RPMI8226 (cell line): ENCODE measurements at places on chromosomes 2 and 18.

GRCh38 chr2:46510598-46511177, 31.3 kb downstream of the TMEM247 start:
- DNase-seq = no peak

- no peak for DNase-seq
Measured at GRCh38 chr2:38130876-38131275, 54.9 kb upstream of the CYP1B1 start.

DNA sequence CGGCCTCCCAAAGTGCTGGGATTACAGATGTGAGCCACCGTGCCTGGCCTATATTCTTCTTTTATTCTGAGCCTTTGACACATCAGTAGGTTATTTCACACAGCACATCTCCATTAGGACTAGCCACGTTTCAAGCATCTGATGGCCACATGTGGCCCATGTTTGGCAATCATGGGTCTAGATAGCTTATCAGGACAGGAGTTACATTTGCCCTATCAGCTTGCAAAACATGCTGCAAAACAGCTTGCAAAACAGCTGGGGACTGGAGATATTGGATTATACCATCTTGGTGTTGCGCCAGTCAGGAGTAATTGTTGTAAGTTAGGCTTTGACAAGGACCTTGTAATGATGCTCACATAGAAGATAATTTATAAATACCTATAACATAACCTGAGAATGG, 94.9 kb downstream of the GBX2 start:
- no peak for DNase-seq

- DNase-seq = no peak
Measured at GRCh38 chr2:158319269-158319668, 137.3 kb downstream of the CCDC148 start.

- no peak for DNase-seq
Measured at GRCh38 chr2:205969584-205969983, 116.4 kb downstream of the INO80D start.

DNA sequence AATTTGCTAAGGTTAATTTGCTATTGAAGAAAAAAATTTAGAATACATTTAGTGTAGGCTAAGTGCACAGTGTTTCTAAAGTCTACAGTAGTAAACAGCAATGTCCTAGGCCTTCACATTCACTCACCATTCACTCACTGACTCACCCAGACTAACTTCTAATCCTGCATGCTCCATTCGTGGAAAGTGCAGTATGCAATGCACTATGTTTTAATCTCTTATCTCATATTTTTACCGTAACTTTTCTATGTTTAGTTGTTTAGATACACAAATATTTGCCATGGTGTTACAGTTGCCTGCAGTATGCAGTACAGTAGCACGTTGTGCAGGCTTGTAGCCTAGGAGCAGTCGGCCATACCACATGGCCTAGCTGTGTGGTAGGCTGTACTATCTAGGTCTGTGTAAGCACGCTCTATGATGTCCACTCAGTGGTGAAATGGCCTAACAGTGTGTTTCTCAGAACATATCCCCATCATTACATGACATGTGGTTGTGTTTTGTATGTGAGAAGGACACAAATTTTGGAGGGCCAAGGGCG, 18.1 kb upstream of the RFX8 start:
- DNase-seq = no peak

GRCh38 chr2:135798762-135799161, 38.2 kb downstream of the LCT start:
- DNase-seq = no peak

- DNase-seq = no peak
Measured at GRCh38 chr2:166451468-166451867, 42.6 kb downstream of the SCN7A start.

- peak; percentile 72 for DNase-seq
Measured at GRCh38 chr2:37877457-37878315, 47.4 kb upstream of the RMDN2 start.

GRCh38 chr18:9188359-9189231, 52.0 kb downstream of the ANKRD12 start:
- DNase-seq = no peak

- DNase-seq = no peak
Measured at GRCh38 chr2:19767899-19768298, 133.9 kb downstream of the TTC32 start.

GRCh38 chr2:8049851-8050571, 631.8 kb upstream of the ID2 start:
- DNase-seq = no peak

DNA sequence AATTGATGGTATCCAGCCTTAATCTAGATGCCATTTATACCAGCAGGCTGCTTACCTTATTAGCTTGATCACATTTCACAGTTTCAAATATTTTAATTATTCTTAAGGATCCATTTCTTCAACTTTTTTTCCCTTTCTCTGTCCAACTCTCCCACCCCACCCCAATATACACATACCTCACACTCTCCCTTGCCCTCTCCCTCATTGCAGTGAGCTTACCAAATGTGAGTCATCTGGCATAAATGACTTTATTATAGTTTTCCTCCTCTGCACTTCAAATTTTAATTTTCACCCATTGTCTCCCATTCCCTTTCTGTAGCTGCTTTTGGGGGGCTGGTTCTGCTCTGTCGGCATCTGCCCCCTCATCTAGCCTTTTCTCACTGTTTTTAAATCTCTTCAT, 12.9 kb downstream of the HTR2B start:
- no peak for DNase-seq

DNA sequence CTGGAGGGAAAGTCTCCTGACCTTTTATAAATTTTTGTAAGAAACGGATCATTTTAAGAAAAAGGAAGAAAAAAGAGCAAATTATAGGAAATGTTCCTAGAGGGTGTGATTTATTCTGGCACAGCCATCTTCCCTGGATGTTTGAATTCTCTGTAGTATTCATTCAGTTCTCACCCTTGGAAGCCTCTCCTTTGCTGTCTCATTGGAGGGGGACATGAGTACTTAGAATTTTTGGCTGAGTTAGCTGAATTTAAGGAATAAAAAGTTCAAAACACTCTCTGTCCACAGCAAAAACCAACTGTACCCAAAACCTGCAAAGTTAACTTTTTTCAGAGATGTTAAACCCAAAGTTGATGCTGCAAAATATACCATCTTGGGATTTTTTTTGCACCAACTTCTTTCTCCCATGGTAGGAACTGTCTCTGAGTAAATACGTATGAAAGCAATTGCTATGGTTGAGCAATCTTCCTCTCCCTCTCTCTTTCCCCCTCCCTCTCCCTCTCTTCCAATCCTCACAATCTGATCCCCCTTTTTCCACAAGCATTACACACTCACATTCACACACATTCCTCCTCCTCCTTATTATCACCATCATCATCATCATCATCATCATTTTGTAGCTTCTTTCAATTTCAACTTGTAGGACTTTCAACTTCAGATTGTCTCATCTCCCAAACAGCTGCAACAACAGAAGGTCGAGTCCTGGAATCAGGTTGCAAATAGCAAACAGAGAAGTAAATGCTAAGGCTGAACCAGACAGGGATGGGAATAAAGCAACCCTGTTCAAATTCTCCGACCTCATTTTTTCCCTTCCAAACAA, 183.7 kb downstream of the GFPT1 start:
- no peak for DNase-seq

DNA sequence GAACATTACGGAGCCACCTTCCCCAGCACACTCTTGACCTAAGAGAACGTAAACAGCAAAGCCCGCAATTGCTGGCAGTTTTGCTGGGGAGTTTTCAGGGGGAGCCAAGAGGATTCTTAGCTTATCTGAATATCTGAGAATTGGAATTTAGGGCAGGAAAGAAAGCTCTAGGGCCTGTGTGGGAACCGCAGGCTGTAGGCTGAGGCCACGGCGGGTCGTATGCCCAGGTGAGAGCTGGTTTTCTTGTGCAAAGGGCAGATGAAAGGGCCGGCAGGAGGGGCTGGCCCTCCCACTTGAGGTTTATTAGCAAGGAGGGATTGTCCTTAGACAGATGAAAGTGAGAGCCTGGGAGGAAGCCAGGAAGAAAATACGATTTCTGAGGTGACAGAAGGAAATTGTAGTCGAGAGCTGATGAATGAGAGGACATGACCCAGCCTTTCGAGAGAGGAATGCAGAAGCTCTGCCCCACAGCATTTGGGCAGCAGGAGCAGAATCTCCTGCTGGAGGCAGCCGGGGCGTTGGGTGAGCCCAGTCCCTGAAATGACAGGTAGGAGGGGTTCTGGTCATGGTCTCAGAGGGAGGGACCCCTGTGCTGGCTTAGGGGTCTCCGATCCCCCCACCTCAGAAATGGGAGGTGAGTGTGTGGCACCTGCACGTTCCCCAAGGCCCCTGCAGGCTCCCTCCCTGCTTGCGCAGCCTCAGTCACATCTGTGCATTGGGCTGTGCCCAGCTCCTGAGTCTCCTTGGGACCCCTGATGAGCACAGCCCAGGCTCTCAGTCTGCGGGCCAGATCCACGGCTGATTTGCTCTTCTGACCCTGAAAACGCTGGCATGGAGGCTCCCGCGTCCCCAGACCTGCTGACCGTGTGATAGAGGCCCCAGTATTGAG, 61.1 kb downstream of the CABLES1 start:
- DNase-seq = no peak

DNA sequence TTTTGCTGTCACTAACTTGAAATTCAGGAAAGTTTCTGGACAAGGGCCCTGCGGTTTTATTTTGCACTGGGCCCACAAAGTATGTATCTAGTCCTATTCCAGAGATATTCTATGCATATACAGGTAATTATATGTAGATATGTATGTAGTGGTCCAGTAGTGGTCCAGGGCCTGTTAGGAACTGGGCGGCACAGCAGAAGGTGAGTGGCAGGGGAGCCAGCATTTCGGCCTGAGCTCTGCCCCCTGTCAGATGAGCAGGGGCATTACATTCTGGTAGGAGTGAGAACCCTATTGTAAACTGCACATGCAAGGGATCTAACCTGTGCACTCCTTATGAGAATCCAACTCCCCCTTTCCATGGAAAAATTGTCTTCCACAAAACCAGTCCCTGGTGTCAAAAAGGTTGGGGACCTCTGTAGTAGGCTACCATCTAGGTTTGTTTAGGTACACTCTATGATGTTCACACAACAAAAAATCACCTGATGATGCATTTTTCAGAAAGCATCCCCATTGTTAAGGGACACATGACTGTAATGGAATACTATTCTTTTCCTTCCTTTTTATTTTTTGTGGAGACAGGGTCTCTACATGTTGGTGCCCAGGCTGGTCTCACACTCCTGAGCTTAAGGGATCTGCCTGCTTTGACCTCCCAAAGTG, 2.8 kb upstream of the PPP4R3B start:
- DNase-seq = peak; percentile 40

DNA sequence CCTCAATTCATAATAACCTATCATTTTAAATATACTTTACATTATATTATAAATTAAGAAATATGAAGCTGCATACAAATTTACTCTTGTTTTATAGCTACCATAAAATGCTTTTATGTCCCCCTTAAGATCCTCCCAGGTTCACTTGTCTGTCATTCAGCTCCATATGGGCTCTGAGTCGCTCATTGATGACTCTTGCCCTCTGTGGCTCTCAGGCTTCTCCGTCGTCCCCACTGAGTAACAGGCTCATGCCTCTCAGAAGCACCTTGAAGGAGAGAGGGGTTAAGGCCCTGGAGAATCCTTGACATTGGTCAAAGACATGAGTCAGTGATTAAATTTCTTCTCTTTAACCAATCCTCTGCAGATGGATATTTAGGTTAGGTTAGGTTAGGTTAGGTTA, 6.2 kb upstream of the MCM6 start:
- no peak for DNase-seq

DNA sequence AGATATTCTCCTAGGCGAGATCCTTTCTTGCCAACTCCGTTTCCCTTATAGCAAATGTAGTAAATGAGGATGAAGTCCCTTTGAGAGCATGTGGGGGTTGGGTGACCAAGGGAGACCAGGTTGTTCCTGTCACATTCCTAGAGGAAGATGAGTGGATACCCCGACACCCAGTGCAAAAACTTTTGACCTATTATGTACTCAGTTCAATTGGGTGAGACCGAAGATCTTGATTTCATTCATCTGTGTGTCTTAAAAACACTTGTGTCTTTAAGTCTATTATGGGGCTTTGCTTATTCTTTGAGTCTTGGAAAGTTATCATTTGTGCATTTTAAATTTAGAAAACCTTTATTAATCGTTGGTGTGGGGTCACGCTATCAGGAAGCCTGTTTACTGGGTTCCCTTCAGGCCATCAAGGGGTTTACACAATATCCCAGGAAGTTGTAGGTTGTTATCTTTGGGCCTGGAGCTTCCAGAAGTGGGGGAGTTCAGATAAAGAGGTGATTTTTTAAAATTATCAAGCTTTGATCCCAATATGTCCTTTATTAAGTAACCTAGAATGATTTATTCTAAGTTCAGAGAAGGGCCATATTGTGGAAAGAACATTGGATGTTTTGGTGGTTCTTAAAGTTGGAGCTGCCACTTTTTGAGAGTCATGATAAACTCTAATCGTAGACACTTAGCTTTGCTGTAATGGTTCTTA, 2.8 kb downstream of the RHOB start:
- DNase-seq = no peak

DNA sequence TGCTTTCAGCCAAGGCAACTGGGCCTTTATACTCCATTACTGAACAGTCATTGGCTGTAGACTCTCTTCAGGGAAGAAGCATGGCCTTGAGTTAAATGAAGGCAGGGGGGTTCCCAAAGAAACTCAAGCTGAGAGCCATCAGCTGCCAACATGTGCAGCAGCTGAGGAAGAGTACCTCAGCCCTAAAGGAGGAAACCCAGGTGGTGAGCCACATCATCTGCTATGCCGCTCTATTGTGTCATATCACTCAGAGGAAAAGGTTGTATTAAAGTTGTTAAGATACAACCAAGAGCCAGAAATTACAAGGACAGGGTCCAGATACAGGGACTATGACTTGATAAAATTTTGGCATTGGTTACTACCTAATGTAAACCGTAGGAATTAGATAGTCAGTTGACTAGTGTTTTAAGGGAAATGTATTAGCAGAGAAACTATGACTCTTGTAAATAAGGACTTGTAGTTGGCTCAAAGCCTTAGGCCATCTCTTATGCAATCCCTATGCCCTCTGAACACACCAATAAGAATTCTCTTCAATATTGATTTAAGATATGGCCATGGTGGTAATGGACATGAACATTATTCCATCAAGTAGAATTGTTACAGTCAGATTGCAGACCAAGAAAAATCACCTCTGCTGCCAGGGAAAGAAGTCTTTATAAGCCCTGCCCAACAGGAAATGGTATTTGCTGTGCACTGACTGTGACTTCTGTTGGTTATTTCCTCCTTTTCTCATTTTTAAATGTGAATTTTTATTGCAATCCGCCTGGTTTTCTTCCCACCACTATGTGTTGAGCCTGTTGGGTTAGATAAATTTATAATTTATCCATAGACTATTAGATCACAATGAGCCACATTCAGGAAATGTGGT, 9.2 kb upstream of the LRPPRC start:
- DNase-seq = no peak

GRCh38 chr2:154207288-154208047, 335.7 kb downstream of the GALNT13 start:
- no peak for DNase-seq

DNA sequence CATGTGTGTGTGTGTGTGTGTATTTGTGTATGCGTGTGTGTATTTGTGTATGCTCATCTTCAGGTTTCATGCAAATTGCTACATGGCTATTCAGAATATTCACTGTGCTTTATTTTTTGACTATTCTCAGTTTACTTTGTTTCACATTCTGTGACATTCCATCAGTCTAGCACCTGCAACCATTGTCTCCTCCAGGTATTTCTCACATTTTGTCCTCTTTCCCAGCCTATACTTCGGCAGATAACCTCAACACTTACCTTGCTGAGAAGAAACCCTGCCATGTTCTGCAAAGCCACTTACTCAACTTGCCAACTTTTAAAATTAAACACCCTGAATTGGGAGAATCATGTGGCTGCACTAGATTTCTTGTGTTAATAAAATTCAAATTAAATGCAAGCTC, 135.4 kb upstream of the REG3A start:
- DNase-seq = no peak

- no peak for DNase-seq
Measured at GRCh38 chr2:62412347-62412742, 93.7 kb downstream of the TMEM17 start.
